ENCODE measurements at places on chromosomes 5 and 9.

DNA sequence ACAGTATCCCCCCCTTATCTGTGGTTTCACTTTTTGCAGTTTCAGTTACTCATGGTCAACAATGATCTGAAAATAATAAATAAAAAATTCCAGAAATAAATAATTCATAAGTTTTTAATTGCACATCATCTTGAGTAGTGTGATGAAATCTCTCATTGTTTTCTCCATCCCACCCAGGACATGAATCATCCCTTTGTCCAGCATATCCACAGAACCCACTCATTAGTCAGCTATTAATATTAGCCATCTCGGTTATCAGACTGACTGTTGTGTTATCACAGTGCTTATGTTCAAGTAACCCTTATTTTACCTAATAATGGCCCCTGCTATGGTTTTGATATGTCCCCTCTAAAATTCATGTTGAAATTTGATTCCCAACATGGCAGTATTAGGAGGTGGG is 40.7 kb downstream of the FAM114A2 start:
- DNase-seq = no peak

DNA sequence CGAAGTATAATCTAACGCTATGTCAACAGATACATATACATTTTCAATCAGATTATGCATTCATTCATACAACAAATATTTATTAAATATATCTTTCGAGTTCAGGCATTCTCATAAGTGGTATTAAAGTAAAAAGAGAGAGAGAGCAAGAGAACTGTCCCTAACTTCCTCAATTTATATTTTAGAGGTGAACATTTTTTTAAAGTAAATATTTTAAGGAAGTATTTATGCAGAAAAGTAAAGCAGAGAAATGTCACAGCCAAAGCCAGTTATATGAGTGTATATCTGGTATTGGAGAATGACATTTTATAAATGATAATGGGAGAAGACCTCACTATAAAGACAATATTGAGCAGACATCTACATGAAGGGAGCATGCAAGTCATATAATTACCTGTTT is 667.3 kb upstream of the CDH9 start:
- no peak for DNase-seq

- DNase-seq = no peak
Measured at GRCh38 chr5:110735556-110735955, 3.3 kb upstream of the SLC25A46 start.

DNA sequence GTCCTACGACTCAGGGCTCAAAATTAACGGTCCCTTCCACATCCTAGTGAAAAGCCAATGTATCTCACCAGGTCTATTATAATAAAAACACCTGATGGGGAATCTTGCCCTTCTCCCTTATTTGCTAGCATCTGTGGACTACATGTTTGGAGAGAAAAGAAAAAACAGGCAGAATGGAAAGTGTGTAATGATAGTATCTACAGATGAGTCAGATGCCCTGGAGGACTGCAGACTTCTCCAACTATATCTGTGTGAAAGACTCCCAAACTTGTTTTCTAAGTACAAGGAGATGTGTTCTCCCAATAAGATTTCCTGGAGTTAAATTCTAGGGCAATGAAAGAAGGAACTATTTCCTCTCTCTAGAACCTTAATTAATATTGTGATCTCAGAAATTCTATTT is 66.0 kb downstream of the FOXB2 start:
- no peak for DNase-seq

DNA sequence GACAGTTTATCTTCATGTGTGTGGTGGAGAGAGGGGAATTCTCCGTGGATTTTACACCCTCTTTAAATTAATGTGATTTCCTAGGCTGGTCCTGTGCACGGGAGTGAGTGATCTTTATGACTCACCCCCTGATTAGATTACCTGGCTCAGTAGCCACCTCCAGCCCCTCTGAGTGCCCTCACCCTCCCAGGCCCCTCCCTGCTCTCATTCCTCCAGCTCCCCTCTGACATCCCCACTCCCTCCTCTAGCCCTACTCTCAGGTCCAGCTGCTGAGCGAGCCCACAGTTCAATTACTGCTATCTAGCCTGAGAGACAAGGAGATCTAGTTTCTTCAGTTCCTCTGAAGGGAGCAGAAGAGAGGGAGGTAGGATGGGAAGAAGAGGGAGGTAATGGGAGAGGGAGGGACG is 61.8 kb upstream of the ARAP3 start:
- no peak for DNase-seq

GRCh38 chr9:128554155-128554862 is 1.9 kb downstream of the SPTAN1 start:
- peak; percentile 5 for DNase-seq

DNA sequence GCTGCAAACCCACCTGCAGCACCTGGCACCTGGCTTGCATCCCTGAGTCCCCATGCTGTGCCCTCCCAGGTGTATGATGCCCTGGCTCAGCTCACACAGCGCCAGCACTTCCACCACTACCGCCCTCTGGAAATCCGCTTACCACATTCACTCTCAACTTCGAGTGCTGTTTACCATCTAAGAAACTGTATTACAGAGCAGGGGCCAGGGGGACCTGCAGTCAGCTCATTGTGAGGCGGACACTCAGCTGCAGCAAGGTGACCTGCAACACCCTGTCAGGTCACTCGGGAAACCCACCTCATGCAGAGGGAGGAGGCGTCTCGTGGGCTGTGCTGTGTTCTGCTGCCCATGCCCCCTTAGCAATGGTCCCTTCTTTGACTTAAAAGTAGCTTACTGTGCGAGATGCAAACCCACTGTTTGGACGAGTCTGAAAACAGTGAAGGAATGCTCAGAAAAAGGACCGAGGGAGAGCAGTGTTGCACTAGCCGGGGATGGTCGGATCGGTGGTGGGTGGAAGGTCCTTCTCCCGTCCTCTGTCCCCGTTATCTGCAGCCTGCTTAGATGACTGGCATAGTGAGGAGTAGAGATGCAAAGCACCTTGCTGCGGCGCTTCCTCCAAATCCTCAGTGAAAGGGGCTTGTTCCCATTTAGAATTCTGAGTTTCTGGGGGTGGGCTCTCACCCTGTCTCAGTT is 55.2 kb upstream of the CTSL start:
- DNase-seq = no peak

DNA sequence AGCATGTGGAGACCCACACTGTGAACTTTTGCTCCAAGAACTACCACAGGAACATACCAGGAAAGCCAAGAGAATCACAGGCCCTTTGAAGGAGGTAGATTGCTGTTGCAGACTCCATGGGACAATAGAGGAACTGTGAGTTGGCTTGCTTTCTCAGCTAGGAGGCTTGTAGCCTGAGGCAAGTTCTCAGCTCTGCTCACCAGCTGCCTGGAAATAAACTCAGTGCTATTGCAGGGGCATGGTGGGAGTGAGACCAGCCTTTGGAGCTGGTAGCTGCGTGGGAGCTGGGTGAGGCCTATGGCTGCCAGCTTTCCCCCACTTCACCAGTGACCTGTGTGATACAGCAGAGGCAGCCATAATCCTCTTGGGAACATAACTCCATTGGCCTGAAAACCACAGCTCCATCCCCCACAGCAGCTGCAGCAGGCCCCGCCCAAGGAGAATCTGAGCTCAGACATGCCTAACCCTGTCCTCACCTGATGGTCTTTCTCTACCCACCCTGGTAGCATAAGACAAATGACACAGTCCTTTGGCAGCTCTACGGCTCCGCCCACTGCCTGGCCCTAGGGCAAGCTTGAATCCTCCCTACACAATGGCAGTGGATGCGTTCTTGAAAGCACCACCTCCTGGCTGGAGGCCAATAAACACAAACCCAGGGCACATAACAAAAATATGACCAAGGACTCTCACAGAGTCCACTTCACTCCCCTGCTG is 389.5 kb downstream of the KIF4B start:
- DNase-seq = no peak

DNA sequence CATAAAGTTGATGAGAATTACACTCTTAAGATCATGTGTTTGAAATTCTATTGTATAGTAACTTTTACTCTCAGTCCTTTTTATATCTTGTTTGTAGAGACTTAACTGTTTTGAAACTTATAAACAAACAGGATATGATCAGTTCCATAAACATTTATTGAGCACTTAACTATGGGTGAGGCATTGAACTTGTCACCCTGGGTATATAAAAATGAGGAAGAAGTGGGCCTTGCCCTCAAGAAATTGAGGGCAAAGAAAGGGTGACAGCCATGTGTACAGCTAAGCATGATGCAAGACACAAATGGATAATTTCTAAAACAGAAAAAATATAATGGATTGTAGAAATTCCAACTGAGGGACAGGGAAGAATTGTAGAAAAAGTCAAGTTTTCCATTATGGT is 15.7 kb downstream of the UNC13B start:
- no peak for DNase-seq

- no peak for DNase-seq
Measured at GRCh38 chr9:20384642-20385041, 237.7 kb downstream of the MLLT3 start.

GRCh38 chr9:133742251-133742650 is 4.1 kb upstream of the SARDH start:
- no peak for DNase-seq

DNA sequence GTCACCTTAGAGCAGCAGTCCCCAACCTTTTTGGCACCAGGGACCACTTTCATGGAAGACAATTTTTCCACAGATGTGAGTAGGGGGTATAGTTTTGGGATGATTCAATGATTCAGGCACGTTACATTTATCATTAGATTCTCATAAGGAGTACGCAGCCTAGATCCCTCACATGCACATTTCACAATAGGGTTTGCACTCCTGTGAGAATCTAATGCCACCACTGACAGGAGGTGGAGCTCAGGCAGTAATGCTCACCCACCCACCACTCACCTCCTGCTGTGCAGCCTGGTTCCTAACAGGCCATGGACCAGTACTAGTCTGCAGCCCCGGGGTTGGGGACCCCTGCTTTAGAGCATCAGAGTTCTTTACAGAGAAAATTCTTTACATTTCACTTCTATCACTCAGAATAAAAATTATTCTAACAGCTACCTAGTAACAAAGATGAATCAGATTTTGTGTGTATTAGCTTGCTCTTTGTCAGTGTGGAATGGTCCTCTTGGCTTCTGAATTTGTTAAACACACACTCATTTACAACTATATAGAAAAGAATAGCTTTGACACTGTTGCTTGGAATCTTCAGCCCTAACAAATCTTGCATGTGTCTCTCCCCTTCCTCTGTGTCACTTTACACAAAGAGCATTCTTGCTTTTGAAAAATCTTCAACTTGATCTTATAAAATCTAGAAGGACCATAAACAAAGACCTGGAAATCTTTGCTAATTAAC is 438.6 kb downstream of the BNC2 start:
- no peak for DNase-seq

DNA sequence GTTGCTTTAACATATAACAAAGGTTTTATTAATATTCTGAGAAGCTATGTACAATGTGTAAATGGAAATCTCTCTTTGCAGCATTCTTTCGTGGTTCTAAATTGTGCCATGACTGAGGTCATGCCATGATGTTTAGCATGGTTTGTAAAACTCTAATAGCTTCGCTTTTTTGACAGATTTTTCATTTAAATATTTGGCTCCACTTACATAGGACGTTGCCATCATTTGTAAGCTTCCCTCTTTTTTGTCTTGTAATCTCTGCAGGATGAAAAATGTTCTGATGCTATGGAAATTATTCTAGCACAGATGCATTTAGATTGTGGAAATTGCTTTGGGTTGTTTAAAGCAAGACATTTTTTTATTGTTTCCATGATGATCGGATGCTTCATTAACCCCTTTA is 1054.8 kb downstream of the MAT2B start:
- DNase-seq = no peak

GRCh38 chr5:93960042-93960441 is 218.6 kb upstream of the POU5F2 start:
- DNase-seq = no peak

- no peak for DNase-seq
Measured at GRCh38 chr5:113271745-113272454, 162.9 kb downstream of the TSSK1B start.

- DNase-seq = peak; percentile 34
Measured at GRCh38 chr5:7849681-7850394, 1.1 kb downstream of the CFAP90 start.

DNA sequence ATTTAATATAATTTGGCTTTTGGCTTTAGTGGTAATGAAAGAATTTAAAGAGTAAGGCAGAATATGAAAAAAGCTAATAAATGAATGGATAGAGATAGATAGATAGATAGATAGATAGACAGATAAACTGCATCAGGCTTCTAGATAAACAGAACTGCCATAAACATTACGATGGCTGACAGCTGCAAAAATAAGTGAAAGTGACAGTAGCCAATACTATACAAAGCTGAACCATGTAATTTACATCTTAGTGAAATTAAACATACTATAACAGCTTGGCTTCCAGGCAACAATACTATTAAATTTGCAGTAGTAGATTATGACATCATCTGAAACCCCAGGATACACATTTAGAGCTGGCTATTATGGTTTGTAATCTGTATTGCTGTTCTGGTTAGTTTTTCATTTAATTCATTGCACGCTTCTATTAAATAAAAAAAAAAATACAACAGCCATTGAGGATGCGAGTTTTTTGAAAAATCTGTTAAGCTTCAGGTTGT is 1354.8 kb downstream of the PTPRD start:
- DNase-seq = no peak

- no peak for DNase-seq
Measured at GRCh38 chr9:110626101-110626829, 42.3 kb upstream of the MUSK start.

GRCh38 chr5:90530736-90531487 is 1.5 kb upstream of the LYSMD3 start:
- no peak for DNase-seq

DNA sequence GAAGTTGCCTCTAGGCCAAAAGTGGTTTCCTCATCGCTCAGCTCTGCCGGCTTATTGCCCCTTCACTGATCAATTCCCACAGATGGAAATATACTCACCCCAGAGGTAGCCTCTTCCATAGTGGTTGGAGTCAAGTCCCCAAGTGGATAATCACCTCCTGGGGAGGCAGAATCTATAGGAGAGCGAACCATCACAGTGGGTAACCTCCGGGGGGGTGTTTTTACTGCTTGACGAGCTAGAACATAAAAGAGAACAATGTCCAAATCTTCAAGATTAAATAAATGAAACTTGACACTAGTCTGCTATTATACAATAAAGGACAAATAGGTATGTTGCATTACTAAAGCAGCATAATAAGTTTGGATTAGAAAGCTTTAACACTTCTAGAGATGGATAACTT is 9.3 kb downstream of the BRD8 start:
- no peak for DNase-seq

GRCh38 chr5:56415356-56415765 is 182.2 kb upstream of the ANKRD55 start:
- no peak for DNase-seq

GRCh38 chr5:181217111-181217802 is 5.8 kb upstream of the TRIM41 start:
- peak; percentile 49 for DNase-seq

GRCh38 chr5:111851631-111852548 is 94.9 kb upstream of the NREP start:
- DNase-seq = no peak

DNA sequence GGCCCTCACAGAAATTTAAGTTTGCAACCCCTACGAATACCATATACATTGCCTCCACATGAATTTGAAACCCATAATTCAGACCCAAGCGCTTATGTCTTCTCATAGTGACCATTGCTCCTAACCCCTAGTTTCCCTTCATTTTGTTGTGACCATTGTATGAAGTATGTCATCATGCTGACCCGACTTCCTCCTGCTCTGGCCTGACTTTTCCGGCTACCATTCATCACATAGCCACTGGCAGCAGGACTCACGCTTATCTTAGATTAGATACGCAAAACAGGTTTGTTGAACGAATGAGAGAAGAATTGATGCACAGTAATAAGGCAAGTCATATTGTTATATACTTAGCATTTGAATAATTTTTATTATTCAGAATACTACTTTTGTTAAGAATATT is 345.4 kb downstream of the FBXL17 start:
- no peak for DNase-seq

- DNase-seq = no peak
Measured at GRCh38 chr9:96495341-96495740, 45.4 kb downstream of the HABP4 start.

- no peak for DNase-seq
Measured at GRCh38 chr9:14301583-14302021, 12.3 kb downstream of the NFIB start.

Data from neural crest cell (in vitro differentiated cells).